HCT116 (cell line): ENCODE measurements at places on chromosomes 4 and X. TPM values are rescaled to one million over a fixed set of nuclear protein-coding genes. Genes with fewer than 3 reads are reported as not detected.

DNA sequence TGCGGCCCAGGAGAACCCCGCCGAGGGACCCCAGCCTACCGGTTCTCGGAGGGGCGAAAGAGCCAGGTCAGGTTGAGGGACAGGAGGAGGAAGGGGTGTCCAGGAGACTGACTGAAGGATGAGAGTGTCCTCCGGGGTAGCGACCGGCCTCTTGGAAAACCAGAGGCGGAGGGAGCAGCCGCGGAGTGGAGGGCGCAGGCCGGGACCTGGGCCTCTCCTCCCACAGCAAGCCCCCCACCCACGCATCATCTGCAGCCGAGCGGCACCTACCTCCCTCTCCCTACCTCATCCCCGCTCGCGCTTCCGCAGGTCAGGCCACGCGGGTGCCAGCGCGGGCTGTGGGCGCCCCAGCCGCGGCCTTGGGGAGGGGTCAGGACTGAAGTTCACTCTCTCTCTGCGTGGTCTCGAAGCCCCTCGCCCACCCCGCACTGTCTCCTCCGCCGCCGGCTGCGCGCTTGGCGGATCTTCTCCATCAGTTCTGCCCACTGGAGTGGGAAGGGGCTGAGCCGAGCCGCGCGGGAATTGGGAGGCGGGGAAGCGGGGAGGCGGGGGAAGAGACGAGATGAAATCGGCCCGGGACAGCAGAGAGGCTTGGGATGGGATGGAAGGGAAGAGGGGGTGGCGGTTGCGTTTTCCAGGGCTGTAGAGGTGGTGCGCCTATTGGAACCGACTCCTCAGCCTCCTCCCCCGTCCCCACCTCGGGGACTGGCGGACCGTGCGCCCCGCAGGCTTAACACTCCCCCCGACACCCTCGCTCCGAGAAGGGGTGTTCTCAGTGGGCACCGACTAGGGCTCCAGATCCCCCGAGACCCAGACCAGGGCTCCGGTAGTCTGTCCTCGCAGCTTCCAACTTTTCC, 1.8 kb downstream of the NLGN4X start:
- no peak for DNase-seq

DNA sequence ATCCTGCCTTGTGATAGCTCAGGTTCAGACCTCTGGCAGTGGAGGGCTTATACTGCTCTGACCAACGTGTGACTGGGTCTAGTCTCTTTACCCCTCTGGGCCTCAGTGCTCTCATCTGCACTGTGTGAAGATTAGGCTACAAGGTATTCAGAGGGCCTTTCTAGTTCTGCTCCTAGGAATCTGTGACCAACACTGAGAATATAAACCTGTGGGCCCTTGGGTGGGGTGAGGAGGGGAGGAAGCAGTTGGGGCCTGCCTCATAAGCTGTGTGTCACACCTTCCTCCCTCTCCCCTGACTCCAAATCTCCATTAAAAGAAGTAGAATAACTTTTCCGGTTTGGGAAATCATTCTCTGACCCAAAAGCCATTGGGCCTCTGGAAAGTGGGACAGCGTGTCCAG, 66.3 kb upstream of the MSN start:
- DNase-seq: no peak

- DNase-seq: no peak
Measured at GRCh38 chrX:155001873-155002272, 20.6 kb downstream of the F8 start.

DNA sequence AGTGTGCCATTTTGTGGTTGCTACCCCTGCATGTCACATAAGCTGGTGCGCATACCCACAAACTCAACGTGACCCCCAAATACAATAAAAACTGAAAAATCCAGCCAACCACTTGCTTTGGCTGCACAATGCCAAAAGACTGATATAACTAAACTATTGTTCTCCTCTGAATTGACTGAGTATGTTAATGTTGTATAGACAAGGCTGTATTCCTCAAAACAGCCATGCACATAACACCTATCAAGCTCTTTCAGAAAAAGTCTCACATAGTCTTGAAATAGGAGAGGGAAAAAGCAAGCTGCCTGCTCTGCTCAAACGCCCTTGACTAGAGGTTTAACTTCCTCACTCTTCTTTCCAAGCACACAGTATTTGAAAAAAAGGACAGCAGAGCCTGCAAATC, 126.4 kb upstream of the NOCT start:
- no peak for DNase-seq

DNA sequence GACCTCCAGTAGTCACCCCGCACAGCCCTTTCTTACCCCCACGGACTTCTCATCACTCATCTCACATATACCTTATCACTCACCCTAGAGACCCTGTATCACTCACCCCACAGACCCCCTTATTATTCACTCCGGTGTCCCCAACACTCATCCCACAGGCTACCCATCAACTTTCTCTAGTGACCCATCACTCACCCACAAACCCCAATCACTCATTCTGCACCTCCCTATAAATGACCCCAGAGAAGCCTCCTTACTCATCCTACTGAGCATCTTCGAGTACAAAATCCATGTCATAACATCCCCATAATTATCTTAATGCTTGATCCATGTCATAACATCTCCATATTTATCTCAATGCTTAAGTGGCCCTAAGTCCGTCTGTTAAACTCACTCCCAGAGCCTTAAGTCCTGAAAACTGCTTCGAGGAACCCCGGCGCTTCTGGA, 934 bp downstream of the ZNF41 start:
- DNase-seq: no peak

DNA sequence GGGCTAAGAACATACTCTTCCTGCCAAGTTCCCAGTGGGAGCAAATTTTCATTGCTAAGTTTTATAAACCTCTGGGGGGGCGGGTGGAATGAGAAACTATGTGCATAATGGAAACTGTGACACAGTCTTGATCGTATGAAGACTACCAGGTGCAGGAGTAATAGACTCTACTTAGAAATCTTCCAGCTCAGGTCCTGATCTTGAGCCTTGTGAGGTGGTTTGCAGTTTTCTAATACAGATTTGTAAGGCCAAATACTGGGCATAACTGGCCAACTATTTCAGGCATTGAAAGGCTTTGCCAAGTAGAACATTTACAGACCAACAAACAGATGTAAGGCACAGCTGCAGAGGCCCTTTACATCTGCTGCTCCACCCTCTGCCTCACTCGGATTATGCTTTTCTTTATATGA, 89.7 kb upstream of the CBR4 start:
- DNase-seq: no peak

DNA sequence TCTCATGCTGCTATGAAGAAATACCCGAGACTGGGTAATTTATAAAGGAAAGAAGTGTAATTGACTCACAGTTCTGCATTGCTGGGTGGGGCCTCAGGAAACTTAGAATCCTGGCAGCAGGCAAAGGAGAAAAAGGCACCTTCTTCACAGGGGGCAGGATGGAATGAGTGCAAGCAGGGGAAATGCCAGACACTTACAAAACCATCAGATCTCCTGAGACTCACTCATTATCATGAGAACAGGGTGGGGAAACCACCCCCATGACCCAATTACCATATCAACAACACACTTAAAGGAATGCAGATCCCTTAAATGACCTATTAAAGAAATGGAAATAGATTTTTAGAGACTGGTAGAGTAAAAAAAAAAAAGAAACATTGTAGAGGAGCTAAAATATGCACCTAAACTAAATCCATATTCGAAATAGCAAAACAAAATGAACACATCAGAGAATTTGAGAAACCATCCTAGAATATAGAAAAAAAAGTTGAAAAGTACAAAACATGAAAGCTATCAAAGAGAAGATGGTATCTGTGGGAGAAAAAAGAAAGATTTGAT, 104.3 kb upstream of the UGT8 start:
- no peak for DNase-seq

GRCh38 chr4:185244763-185245162, 35.4 kb downstream of the SNX25 start:
- no peak for DNase-seq

DNA sequence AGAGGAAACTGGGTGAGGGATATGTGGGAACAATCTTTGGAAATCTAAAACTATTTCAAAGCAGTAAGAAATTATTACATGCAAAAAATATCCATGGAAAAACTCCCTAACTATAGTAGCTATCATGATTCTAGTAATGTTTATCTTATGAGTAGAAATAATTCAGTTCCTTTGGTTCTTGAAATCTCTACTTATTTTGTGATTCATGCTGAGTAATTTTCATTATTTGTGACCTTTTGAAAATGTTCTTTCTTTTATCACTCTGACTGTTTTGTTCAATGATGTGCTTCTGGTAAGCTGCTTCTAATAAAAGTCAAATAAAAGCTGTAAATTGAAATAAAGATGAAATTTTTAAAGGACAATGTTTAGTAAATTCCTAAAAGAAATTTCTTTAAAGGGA, 40.4 kb upstream of the MAGEB10 start:
- DNase-seq: no peak

GRCh38 chr4:28369499-28369898, 1508.9 kb downstream of the STIM2 start:
- no peak for DNase-seq

DNA sequence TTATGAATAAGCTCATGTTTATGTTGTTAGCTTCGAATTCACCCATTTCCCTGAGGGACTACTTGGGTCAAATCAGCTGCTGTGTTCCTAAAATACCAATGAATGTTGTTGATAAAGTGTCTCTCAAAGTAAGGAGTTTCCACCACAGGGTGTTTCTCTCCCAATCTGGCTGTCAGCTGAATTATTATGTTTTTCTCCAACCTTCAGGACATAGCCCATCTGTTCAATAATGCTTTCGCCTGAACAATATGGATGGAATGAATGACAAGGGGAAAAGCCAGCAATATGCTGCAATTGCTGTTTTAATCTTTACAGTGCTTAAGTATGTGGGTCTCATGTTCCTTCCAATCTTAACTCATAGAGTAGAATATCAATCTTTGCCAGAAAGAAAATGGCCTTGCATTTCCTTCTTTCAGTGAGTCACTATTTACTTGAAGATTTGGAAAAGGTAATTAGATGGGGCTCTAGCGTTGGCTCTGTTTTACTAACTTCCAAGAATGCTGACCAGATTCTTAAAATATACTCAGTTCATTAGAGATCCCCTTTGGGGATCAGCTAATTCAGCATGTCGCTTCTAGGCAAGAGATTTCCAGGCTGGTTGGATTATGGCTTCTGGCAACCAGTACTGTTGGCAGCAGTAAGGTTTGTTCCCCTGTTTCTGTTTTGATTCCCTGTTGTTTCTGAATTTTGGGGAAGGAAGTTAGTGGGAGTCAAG, 410.5 kb downstream of the PPP3CA start:
- no peak for DNase-seq

DNA sequence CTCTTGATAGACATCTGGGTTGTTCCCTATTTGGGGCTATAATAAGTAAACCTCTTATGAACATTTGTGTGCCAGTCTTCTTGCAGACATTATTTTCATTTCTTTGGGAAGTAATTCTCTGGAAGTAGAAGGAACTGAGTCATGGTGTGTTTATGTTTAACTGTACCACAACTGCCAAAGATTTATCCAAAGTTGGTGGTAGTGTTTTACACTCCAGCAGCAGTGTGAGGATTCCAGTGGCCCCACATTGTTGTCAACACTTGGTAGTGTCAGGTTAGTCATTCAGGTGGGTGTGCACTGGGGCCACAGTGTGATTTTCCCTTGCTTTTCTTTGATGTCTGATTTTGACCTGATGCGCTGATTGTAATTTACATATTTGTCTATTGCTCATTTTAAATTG, 5.0 kb upstream of the UVSSA start:
- DNase-seq: no peak

GRCh38 chr4:73662709-73663546, 42.7 kb upstream of the RASSF6 start:
- DNase-seq: peak; percentile 21

GRCh38 chr4:142236268-142236667, 599.9 kb downstream of the IL15 start:
- no peak for DNase-seq

- no peak for DNase-seq
Measured at GRCh38 chrX:68877606-68878005, 48.8 kb downstream of the EFNB1 start.

- no peak for DNase-seq
Measured at GRCh38 chr4:121154103-121154515, 10.0 kb downstream of the TNIP3 start.

DNA sequence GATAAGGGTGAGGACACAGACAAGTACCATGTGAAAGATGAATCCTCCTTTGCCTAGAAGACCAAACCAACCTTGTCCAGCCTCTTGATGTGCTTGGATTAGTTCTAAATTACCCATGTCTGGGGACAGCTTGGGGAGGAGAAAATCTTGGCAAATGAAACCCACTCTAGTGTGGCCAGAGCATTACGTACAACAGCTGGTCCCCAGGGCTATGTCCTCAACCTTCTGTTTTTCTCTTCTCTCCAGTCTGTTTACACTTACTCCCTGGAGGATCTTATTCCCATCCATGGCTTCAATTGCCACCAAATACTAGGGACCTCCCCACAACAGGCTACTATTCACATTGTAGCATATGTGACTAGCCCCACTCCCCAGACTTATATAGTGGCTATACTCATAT, 384.5 kb downstream of the OPHN1 start:
- no peak for DNase-seq

DNA sequence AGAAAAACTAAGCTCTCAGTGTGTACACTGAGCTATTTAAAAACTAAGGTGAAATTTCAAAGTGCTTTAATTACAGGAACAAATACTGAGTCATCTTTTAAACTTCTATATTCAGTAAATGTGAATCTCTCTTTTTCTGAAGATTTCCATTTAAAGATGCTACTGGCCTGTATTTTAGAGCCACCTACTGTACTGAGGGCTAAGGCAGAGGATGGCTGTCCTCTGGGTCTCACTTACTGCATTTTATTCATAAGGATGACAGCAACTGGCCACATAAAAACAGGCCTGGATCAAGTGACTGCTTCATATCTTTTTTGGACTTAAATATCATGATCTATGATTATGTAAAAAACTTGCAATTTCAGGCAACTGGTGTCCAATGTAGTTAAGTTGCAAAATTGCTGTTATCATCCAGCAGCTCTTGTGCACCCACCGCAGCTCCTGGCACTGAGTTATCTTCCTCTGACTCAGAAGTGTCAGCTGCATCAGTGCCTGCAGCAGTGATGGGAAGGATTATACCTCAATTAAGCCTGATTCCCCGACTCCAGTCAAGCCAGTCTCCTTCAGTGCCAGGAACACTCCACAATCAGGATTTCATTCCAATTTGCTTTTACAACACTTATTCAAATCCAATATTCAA, 1073.7 kb downstream of the PDHA2 start:
- DNase-seq: no peak

Gene DRP2
- 0.64 TPM for total RNA-seq

Gene LUZP4
- total RNA-seq: not detected

Gene SCML2
- total RNA-seq: 5.2 TPM

Gene MEPE
- not detected for total RNA-seq

Gene HSPA4L
- total RNA-seq: 18.6 TPM

Gene ZDHHC15
- not detected for total RNA-seq

Gene SPANXN1
- not detected for total RNA-seq

Gene FANCB
- total RNA-seq: 11.3 TPM

Gene AASDH
- 13.7 TPM for total RNA-seq

Gene CYP2U1
- total RNA-seq: 4.0 TPM

Gene FUNDC2
- 32.5 TPM for total RNA-seq

Gene PPP4R3C
- total RNA-seq: not detected

Gene ARMCX2
- 0.17 TPM for total RNA-seq

Gene DHX15
- 195 TPM for total RNA-seq

Gene ZCCHC18
- total RNA-seq: not detected

Gene LRBA
- total RNA-seq: 79.8 TPM

Gene SLITRK2
- not detected for total RNA-seq

Gene ADRA2C
- total RNA-seq: 28.1 TPM
